H1 (cell line): ENCODE measurements at places on chromosomes 11 and 22. TPM values are rescaled to one million over a fixed set of nuclear protein-coding genes. Genes with fewer than 3 reads are reported as not detected.

Gene TMX2
- 100.0 and 104 TPM in 2 replicates for total RNA-seq

Gene IL17REL
- total RNA-seq = 0.08 and 0.20 TPM in 2 replicates

Gene TEX54
- total RNA-seq = 1.2 TPM in 1 of 2 replicates, not detected in the other

Gene ASPHD2
- total RNA-seq = 11.0 and 11.1 TPM in 2 replicates

Gene BDNF
- 5.4 and 6.0 TPM in 2 replicates for total RNA-seq

Gene PPFIA1
- 73.2 and 73.5 TPM in 2 replicates for total RNA-seq

Gene KCNQ1OT1
- total RNA-seq = 1.2 TPM in 2 replicates

Gene HBE1
- total RNA-seq = not detected in 2 replicates

Gene SEZ6L
- total RNA-seq = 0.06 and 0.11 TPM in 2 replicates

Gene UBXN1
- total RNA-seq = 104 and 114 TPM in 2 replicates

Gene F2
- not detected in 2 replicates for total RNA-seq

Gene C1QTNF5
- total RNA-seq = 1.5 and 2.2 TPM in 2 replicates

Gene GLB1L3
- 32.6 and 33.2 TPM in 2 replicates for total RNA-seq

Gene ROBO4
- total RNA-seq = not detected in 2 replicates

Gene SYCE3
- not detected in 2 replicates for total RNA-seq

Gene CRYAB
- 2.0 and 4.0 TPM in 2 replicates for total RNA-seq

Gene MUC2
- not detected in 2 replicates for total RNA-seq

Gene DERL3
- total RNA-seq = 8.7 and 9.9 TPM in 2 replicates

Gene OOSP4B
- total RNA-seq = not detected in 2 replicates

Gene ISX
- not detected in 2 replicates for total RNA-seq

Gene FAM111B
- total RNA-seq = 38.1 and 40.0 TPM in 2 replicates

Gene CD44
- total RNA-seq = 11.8 and 13.4 TPM in 2 replicates

Gene SLC6A5
- total RNA-seq = not detected in 2 replicates

Gene ZDHHC24
- total RNA-seq = 7.0 and 8.4 TPM in 2 replicates

Gene BACE1
- total RNA-seq = 7.5 and 7.7 TPM in 2 replicates

Gene SLC22A9
- not detected in 2 replicates for total RNA-seq

Gene CACNA1I
- 1.2 and 1.3 TPM in 2 replicates for total RNA-seq

Gene ARSA
- 7.7 and 9.8 TPM in 2 replicates for total RNA-seq

Gene DBX1
- total RNA-seq = not detected in 2 replicates

Gene TPBGL
- total RNA-seq = 0.25 and 0.37 TPM in 2 replicates

Gene C11orf86
- total RNA-seq = 0.91 and 1.2 TPM in 2 replicates

Gene SLC22A6
- total RNA-seq = not detected in 2 replicates

Gene OR10S1
- total RNA-seq = not detected in 2 replicates

Gene MAPK8IP1
- 40.1 and 41.7 TPM in 2 replicates for total RNA-seq

Gene RPS13
- total RNA-seq = 1,310 and 1,336 TPM in 2 replicates

Gene ZNF70
- 2.6 and 3.2 TPM in 2 replicates for total RNA-seq

Gene PRR33
- not detected in 2 replicates for total RNA-seq

Gene MUC6
- not detected in 2 replicates for total RNA-seq

Gene TRIM48
- not detected in 2 replicates for total RNA-seq

Gene HIPK3
- 20.8 and 22.3 TPM in 2 replicates for total RNA-seq

Gene IGF2
- 1.3 and 1.5 TPM in 2 replicates for total RNA-seq

Gene RFPL2
- 0.19 TPM in 1 of 2 replicates, not detected in the other for total RNA-seq

Gene CRYBB2
- total RNA-seq = not detected in 2 replicates

Gene CRACR2B
- 26.4 and 29.3 TPM in 2 replicates for total RNA-seq

Gene GP1BB
- total RNA-seq = not detected in 2 replicates

Gene CPT1B
- 33.1 and 36.2 TPM in 2 replicates for total RNA-seq
